ENCODE measurements at places on chromosomes 12 and 14.

DNA sequence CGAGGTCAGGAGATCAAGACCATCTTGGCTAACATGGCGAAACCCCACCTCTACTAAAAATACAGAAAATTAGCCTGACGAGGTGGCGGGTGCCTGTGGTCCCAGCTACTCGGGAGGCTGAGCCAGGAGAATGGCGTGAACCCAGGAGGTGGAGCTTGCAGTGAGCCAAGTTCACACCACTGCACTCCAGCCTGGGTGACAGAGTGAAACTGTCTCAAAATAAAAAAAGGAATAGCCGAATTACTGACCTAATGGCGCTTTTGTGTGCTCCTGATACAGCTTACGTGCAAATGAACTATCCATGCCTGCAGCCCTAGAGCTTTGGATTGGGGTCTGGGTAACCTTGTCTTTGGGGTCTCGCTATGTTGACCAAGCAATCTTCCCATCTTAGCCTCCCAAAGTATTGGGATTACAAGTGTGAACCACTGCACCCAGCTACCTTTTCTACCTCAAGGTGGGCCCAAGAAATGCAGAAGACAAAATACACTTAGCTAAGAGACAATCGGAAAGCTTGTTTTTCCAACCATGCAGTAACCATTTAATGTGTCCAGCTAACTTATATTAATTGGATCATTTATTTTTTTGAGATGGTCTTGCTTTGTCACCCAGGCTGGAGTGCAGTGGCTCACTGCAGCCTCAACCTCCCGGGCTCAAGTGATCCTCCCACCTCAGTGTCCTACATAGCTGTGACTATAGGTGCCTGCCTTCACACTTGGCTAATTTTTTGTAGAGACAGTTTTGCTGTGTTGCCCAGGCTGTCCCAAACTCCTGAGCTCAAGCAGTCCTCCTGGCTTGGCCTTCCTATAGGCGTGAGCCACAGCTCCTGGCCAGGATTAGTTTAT lies 5.5 kb downstream of the PABPN1 start:
- DNase-seq, result no peak

DNA sequence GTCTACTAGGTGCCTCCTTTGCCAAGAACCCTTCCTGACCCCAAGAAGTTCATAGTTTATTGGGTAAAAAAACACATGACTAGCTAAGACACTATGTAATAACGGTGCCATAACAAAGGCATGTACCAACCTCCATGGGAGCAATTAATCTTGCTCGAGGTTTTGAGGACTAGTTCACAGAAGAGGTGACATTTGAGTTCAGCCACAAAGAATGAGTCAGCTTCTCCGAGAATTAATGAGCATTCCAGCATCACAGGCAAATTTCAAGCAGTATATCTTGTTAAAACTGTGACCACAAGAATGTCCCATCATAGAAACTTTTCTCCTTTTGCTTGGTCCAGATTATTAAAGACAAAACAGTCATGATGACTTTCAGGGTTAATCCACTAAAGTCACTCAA lies 113.0 kb upstream of the RAP1B start:
- DNase-seq, result no peak

DNA sequence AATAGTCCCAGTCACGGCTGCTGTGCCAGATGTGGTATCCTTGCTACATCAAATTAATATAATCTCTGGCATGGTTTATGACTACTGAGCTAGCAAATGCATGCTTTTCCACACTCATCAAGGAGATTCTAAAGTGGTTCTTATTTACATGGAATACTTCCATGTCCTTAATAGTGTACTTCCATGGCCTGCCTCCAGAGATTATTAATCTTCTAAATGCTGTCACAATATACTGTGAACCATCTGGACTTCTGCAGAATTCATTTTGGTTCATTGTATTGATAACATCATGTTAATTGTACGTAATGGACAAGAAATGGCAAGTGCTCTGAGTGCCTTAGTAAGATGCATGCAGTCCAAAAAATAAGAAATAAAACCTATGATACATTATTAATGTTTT lies 230.8 kb downstream of the NUAK1 start:
- no peak for DNase-seq

DNA sequence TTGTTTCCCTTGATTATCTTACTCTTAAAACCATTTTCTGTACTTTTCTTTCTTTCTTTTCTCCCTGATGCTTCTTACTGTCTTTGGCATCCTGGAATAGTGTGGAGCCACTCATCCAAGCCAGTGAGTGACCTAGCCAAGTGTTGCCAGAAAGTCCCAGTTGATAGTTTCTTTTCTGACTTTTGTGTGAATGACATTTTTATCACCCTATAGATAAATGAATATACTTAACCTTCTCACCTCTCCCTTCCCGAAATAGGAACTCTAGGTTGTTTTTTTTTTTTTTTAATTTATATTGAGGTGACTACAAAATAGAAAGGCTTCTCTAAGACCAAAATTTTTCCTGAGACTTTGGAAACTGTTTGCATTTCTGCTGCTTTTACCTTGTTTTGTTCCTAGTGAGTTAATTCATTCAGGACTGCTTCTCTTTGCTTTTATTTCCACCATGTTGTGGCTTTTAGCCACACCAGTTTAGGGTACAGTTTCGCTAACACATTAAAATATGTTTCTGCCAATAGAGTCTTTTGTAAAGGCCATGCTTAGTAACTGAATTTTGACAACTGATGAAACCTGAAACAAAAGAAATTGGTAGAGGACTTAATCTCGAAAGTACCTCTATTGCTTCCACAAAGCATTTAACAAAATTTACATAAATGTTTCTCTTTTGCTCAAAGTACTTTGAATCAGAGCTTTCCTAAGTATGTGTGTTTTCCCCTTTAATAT lies 194.6 kb downstream of the ERC1 start:
- DNase-seq, result no peak

GRCh38 chr12:124532331-124532750 lies 35.1 kb downstream of the NCOR2 start:
- DNase-seq, result no peak

DNA sequence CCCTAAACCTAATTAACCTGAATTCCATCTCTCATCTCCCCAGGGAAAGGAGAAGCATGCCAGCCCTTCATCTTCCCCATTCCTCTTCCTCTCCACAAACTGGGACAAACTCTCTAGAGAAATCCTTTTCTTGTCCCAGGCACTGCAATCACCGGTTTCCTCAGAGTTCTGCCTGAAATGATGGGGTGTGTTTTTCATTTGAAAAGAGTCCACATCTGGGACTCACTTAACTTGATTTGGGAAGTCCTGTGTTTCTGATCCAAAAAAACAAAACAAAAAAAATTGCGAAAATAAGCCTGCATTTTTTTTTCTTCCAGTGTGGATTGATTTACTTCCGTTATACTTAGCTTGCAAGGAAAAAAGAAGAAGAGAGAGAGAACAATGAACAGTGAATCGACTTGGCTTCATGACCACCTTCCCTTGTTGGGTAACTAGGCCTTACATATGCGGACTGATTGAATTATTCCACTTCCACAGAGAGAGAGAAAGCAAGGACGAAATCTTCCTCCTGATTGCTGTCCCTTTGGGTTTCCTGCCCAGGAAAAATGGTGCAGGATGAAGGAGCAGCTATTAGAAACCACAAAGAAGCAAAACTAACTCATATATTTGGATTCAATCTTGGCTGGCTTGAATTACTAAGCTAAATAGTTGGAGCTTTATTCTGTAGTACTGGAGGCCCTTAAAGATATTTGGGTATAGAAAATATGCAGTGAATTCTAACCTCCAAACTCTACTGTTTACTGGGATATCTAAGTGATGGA lies 506.2 kb upstream of the TBX3 start:
- DNase-seq, result no peak

DNA sequence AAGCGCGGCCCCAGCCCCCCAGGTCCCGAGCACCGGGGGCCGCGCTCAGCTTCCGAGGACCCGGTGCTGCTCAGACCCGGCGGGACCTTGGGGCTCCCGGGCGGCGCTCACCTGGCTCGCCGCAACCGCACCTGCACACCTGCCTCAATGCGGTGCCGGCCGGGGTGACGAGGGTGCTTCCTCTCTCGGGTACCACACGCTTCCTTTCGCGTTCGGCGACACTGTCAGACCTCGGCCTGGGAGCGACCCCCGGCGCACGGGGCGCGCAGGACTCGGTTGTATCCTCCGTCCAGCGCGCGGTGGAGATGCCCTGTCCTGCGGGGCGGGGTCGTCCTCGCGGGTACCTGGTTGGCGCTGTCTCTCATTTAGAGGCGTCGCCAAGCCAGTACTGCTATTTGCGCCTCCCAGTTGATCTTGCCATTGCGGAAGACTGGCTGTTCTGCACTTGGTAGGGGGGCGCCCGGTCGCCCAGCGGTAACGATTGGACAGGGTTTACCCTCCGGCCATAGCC lies 718 bp downstream of the PACS2 start:
- DNase-seq, result peak; percentile 20

All from activated T-helper 9 cell treated with anti-CD3 and anti-CD28 coated beads, Interleukin-2, amount 50 U/mL, for 16 hours (primary cell).